ENCODE measurements at places on chromosomes 5 and 9. TPM values are rescaled to one million over a fixed set of nuclear protein-coding genes. Genes with fewer than 3 reads are reported as not detected.

OTULINL gene
- 2.8 TPM for total RNA-seq

SPATA31E1 gene
- not detected for total RNA-seq

- no peak for DNase-seq
- H3K27ac ChIP-seq: no peak overlapping the region
- H3K36me3 ChIP-seq: no peaks in the 10 kb centered on the region
- H3K27me3 ChIP-seq: peaks cover 10% of the 10 kb centered on the region
- H3K4me1 ChIP-seq: peaks cover 17% of the 10 kb centered on the region
Observed at GRCh38 chr9:91034521-91034920, 232.9 kb downstream of the SYK start.

GPR21 gene
- total RNA-seq: 0.67 TPM

- DNase-seq: no peak
- no peaks in the 10 kb centered on the region for H3K36me3 ChIP-seq
- no peak overlapping the region for H3K4me3 ChIP-seq
- H3K4me1 ChIP-seq: peaks cover 9% of the 10 kb centered on the region
- no peak overlapping the region for H3K27ac ChIP-seq
- H3K27me3 ChIP-seq: no peaks in the 10 kb centered on the region
Observed at GRCh38 chr5:14728459-14728938, 64.0 kb downstream of the OTULIN start.

PCDHB10 gene
- 7.0 TPM for total RNA-seq

C7 gene
- total RNA-seq: not detected

- H3K4me1 ChIP-seq: no peaks in the 10 kb centered on the region
- no peak for DNase-seq
- no peak overlapping the region for H3K4me3 ChIP-seq
- H3K27me3 ChIP-seq: no peaks in the 10 kb centered on the region
- H3K36me3 ChIP-seq: no peaks in the 10 kb centered on the region
Observed at GRCh38 chr9:10773136-10773535, 160.3 kb upstream of the PTPRD start.

GRCh38 chr9:95157481-95158151, 159.9 kb downstream of the FANCC start:
- H3K4me1 ChIP-seq: peaks cover 5% of the 10 kb centered on the region
- no peaks in the 10 kb centered on the region for H3K36me3 ChIP-seq
- H3K4me3 ChIP-seq: no peak overlapping the region

GRCh38 chr9:89843591-89843990, 238.8 kb downstream of the GADD45G start:
- H3K27ac ChIP-seq: no peak overlapping the region
- DNase-seq: no peak
- no peak overlapping the region for H3K4me3 ChIP-seq
- no peaks in the 10 kb centered on the region for H3K27me3 ChIP-seq
- H3K4me1 ChIP-seq: no peaks in the 10 kb centered on the region

LRRC70 gene
- total RNA-seq: 0.64 TPM

AQP3 gene
- 4.6 TPM for total RNA-seq

CDC25C gene
- 1.6 TPM for total RNA-seq

KLF9 gene
- total RNA-seq: 4.7 TPM
